ENCODE measurements at places on chromosomes 11 and 22. TPM values are rescaled to one million over a fixed set of nuclear protein-coding genes. Genes with fewer than 3 reads are reported as not detected.
A peak's percentile ranks its signal among the peaks of the same experiment; 100 is the strongest.

UPK2 gene
- total RNA-seq = not detected

GRIA4 gene
- total RNA-seq = 2.9 TPM

HORMAD2 gene
- total RNA-seq = not detected

AQP11 gene
- 2.1 TPM for total RNA-seq

GRCh38 chr11:120712881-120713280 is 201.3 kb downstream of the GRIK4 start:
- DNase-seq = no peak

DNA sequence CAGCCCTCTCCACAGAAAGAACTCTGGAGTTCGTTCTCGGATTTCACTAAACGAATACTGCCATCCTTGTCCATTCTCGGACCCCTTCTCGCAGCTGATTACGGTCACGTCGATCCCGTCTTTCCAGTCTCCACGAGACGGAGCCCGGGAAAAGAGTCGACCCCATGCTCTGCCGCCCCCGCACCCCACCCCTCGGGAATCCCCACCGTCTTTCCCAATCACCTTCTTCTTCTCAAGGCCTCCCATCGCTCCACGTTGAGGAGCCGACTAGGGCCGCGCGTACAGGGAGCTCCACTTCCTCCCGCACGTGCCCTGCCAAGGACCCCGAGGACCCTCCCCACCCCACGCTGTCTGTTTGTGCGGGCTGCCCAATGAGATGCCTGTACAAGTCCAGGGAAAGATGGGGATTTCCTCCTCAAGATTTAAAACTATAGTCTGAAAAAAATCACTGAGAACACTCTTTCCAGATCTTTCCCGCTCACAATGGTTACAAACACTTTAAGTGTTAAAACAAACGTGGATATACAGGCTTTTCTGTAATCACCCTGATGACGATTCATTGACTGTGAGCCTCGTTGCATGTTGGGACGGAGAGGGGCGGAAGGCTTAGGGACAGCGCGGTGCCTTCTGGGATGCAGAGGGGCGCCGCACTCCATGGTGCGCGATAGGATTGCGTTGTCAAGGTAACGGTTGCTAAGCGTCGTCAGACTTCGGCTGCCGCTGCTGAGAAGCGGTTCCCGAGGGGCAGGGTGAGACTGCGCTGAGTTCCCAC is at the start of gene PES1:
PES1 (minus strand) TSS at position 323 of the 772 bp plus-strand sequence; CDS start at position 246, 77 bp downstream.
- peak; percentile 89 for DNase-seq

DNA sequence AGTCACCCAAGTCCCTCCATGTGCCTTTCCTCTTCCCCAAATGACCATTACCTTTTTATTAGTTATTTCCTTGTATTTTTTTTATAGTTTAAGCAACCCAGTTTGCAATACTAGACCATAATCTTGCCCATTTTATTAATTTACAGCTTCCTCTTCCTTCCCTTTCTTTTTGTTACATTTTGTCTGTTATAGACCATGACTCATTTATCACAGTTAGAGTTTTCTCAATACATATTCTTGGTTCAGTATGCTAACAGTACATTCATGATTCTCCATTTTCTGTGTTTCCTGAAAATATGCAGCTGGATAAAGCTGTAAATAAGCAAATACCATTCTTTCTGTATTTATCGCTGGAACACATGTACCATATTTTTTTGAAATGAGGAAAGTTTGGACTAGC is 376.7 kb upstream of the RAG2 start:
- no peak for DNase-seq

- no peak for DNase-seq
These were observed 14.8 kb upstream of the TMEM216 start for GRCh38 chr11:61377461-61378160.

DNA sequence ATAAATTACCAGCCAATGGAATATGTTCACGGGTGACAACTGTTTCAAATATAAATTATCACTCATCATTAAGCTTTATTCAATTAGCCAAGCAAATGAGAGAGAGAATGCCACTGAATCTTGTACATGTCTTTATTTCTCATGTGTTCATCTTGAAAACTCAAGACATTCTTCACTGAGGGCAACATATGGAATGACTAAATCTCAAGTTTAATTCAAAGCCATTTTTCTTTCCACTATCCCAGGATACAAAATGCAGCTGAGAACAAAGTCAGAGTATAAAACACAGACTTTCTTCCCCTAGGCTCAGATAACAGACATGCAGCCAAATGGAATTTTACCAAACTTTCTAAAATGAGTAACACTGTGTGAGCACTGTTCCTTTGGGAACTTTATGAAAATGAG is 12.1 kb upstream of the BBOX1 start:
- DNase-seq = no peak

GRCh38 chr22:49157529-49158339 is 669.9 kb downstream of the BRD1 start:
- no peak for DNase-seq

DNA sequence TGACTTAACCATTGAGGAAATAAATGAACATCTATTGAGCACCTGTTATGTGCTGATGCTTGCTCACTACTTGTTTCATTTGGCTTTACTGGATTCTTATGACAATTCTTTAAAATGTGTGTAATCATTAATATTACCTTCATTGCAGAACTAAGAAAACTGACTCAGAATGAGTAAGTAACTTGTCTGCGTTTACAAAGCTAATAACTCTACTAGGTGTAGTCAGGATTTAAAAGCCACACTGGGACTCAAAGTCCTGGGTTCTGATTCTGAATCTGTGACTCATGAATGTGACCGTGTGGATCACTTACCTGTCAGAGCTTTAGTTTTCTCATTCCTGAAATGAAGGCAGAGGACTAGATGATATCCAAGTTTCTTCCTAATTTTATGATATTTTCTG is 23.4 kb upstream of the KIRREL3 start:
- DNase-seq = no peak

DNA sequence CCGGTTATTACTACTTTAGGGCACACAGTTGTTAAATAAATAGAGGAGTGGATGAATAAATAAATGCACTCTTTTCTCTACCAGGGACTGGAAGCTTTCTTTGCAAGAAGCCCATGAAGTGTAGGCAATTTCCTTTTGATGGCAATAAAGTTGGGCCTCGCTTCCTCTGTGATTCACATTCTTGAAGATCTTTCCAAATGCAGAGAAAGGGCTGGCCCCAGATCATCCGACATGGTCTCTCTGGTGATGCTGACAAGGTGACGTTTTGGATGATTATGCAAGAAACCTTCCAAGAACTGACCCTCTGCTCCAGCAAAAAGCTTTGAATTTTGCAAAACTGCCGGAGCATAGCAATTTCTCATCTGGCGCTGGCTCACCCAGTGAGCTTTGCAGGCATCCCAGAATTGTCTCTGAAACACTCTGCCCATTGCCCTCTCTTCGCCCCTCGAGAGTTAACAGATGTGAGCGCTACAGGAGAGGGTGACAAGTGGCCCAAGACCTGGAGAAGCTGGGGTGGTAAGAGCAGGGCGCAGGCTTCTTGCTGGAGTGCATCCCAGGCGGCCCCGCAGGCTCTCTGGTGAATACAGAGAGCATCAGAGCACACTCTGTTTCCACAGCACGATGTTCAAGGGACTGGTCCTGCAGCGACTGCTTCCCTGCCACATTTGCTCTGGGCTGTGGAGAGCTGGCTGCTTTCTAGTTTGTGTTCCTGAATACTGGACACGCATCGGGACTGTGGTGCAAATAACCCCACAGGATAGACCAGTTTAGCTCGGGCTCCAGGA is 11.5 kb upstream of the IFT27 start:
- no peak for DNase-seq

GRCh38 chr11:31794548-31794947 is 16.6 kb downstream of the PAX6 start:
- no peak for DNase-seq

DNA sequence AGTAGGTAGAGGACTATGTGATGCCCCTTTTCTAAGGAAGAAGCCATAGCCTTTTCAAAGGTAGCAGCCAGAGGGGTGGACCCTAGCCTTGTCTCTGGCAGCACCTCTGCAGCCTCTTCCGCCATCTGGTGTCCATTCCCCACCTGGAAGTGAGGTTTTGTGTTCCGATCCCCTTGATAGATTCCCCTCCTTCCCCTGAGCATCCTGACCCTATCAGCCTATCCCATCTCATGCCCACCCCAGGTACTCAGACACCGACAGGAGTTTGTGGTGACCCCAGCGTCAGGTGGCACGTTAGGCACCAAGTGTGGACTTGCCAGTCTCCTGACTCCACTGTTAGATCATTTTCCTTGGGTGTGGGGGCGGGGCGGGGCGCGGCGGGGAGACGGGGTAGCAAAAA is 398 bp upstream of the FAM89B start:
- DNase-seq = no peak

GRCh38 chr11:56577621-56578020 is at the start of gene OR5M10:
OR5M10 (minus strand) TSS chr11:56577721; CDS start chr11:56577721, 0 bp downstream.
- no peak for DNase-seq

All from neural crest cell (in vitro differentiated cells).